ENCODE measurements at places on chromosomes 5 and 9. TPM values are rescaled to one million over a fixed set of nuclear protein-coding genes. Genes with fewer than 3 reads are reported as not detected.

OTP gene
- total RNA-seq, result not detected

TIFAB gene
- not detected for total RNA-seq

OR1K1 gene
- total RNA-seq, result not detected

SLC4A9 gene
- 0.21 TPM for total RNA-seq

PCDHGB7 gene
- total RNA-seq, result 3.4 TPM

C9orf153 gene
- 0.48 TPM for total RNA-seq

DOCK2 gene
- total RNA-seq, result 11.1 TPM

TNFSF15 gene
- 0.21 TPM for total RNA-seq

KLF4 gene
- total RNA-seq, result 29.0 TPM

F2RL1 gene
- 32.2 TPM for total RNA-seq

AK1 gene
- total RNA-seq, result 23.6 TPM

DMRTA1 gene
- 3.4 TPM for total RNA-seq

THBS4 gene
- 0.24 TPM for total RNA-seq

GTF2H2C gene
- total RNA-seq, result 22.2 TPM

MARCHF3 gene
- 1.4 TPM for total RNA-seq

TAF1L gene
- total RNA-seq, result under 0.01 TPM

URM1 gene
- total RNA-seq, result 30.5 TPM

WNT8A gene
- not detected for total RNA-seq

TEX48 gene
- total RNA-seq, result not detected

ELOVL7 gene
- 22.7 TPM for total RNA-seq

TAS2R1 gene
- not detected for total RNA-seq

EFNA5 gene
- total RNA-seq, result 7.7 TPM

TYRP1 gene
- not detected for total RNA-seq

NMUR2 gene
- not detected for total RNA-seq

TMEFF1 gene
- 0.21 TPM for total RNA-seq

NUTM2F gene
- total RNA-seq, result not detected

ADCY2 gene
- total RNA-seq, result 1.1 TPM

PIP5KL1 gene
- total RNA-seq, result 3.8 TPM

IFNK gene
- total RNA-seq, result not detected

MYO10 gene
- 27.7 TPM for total RNA-seq

CCNJL gene
- total RNA-seq, result 1.5 TPM

SV2C gene
- not detected for total RNA-seq

ZNF366 gene
- not detected for total RNA-seq

LURAP1L gene
- 22.4 TPM for total RNA-seq

TGFBI gene
- 533 TPM for total RNA-seq

CRHBP gene
- total RNA-seq, result 0.24 TPM

KIF20A gene
- total RNA-seq, result 0.64 TPM

GRIA1 gene
- total RNA-seq, result not detected

FGF1 gene
- total RNA-seq, result 0.21 TPM

ADRB2 gene
- 42.4 TPM for total RNA-seq

FAM120AOS gene
- 43.4 TPM for total RNA-seq

TMC1 gene
- total RNA-seq, result not detected

RNF180 gene
- 5.3 TPM for total RNA-seq

MYMK gene
- not detected for total RNA-seq

ZNF454 gene
- total RNA-seq, result 0.64 TPM

PLK2 gene
- total RNA-seq, result 707 TPM

PCDHB2 gene
- total RNA-seq, result 1.4 TPM

All from tracheal epithelial cell (primary cell).